ENCODE measurements at places on chromosomes 6 and 20.

GRCh38 chr6:61886608-61887259, 399.3 kb downstream of the KHDRBS2 start:
- DNase-seq, result no peak

- no peak for DNase-seq
These were observed 558 bp downstream of the LINC00237 start for GRCh38 chr20:21105429-21106170.

DNA sequence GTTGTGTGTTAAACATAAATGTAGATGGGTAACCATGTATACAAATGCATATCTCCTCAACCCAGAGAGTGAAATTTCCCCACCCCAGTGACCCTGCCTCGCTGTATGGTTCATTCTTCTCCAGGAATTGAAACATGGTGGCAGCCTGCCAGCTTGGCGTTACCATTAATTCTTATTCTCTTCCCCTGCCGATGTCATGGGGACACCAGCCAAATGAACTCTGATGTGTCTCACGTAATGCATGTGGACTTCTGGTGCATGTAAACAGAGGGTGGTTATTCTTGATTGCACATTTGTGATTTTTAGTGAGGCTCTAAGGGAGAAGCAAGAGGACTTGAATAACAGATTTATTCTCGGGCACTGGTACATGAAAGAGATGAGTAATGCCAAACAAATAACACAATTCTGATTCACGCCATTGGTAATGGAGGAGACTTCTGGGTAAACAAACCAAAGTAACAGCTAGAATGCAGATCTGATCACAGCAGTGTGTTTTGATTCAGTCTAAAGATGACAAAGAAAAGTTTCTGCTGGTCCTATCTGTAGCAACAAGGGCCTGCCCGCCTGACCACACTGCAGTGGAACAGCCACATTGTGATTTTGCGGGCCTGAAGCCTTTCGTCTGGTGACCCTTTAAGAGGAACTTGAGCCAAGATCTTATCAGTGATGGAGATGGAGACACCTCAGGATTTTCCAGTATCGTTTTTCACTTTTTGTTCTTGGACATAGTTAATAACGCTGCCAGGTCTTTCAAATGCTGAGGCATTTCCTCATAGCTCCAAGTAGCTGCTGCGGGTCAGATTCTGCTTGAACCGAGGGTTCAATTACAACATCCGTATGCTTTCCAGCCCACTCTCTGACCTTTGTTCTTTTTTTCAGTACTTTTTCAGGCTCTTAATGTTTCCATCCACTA, 171.8 kb upstream of the AKAP12 start:
- no peak for DNase-seq

- no peak for DNase-seq
These were observed 607.2 kb downstream of the QKI start for GRCh38 chr6:164021589-164022250.

DNA sequence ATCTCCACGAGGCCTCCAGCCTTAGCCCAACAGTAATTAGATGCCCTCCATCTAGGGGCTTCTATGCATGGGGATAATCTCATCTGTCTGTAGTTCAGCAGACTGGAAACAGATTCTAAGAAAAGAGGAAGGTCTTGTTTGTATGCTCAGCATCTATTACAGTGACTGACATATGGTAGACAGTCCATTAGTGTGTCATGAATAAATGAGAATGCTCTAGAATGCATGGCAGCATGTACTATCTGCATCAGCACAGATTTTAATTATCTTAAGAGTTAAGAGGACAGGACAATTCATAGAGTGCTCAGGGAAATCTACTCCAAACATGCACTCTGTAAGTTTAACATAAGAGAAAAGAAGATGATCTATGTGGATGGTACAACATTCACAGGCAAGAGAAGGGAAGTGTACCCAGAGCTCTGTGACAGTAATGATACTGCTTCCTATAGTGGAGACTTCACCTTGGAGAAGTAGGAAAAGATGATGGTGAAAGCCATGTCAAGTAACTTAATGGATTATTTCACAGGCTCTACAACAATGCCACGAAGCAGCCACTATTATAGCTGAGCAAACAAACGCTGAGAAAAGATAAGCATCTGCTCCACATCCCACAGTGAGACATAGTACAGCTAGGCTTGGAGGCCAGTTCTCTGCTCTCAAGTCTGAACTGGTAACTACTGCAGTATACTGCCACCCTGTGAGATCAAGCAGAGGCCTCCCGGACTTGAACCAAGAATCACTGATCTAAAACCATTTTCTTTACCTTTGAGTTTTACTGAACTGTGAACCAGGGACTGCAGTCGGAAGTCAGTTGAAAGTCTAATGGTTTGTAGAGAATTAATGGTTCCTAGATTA, 309.2 kb upstream of the SPTLC3 start:
- no peak for DNase-seq

GRCh38 chr6:46217671-46218131, 46.9 kb upstream of the ENPP5 start:
- no peak for DNase-seq

DNA sequence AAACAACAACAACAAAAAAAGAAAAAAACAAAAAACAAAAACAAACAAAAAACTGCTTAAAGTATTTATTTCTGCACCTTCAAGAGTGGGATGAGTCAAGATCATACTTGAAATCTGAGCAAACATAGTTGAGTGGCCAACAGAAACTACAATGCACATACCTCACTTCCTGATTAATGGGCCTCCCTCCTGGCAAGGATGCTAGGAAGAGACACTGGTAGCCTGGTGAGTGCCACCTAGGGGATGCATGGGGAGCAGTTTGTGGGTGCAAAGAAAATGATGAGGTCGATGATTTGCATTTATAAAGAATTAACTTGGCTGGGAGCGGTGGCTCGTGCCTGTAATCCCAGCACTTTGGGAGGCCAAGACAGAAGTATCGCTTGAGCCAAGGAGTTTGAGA, 808.1 kb downstream of the MAFB start:
- no peak for DNase-seq

- no peak for DNase-seq
These were observed 106.8 kb downstream of the GJA10 start for GRCh38 chr6:90000864-90001731.

DNA sequence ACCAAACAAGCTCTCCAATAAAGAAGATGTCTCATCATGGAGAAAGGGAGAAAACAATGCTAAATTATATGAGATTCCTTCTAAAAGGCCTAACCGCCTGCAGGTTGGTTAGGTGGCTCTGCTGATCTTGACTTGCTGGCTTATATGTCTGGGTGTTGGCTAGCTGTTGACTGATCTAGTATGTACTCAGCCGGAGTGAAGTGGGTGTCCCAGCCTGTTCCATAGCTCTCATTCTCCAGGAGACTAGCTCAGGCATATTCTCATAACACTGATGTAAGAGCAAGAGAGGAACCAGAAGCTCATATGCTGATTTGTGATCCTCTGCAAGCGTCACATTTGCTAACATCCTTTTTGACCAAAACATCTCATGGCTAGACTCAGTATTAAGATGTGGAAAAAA, 473.0 kb downstream of the BMP2 start:
- no peak for DNase-seq

GRCh38 chr6:46989398-46989797, 52.7 kb downstream of the ADGRF1 start:
- DNase-seq, result no peak

DNA sequence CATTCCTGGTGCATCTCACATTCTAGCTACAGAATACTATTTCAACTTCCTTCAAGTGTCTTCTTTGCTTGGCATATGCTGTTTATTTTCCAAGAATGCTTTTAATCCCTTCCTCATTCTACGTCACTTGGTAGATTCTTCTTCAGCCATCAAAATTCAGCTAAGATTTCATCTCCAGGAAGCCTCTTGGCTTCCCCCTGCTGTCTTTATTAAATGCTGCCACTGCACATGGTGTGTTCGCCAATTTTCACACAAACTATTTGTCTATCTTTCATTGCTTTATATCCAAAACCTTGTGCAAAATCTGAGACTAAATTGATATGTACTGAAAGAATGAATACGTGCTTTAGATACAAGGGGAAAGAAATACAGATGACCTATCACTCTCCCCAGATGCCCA, 253.0 kb downstream of the RFPL4B start:
- no peak for DNase-seq

DNA sequence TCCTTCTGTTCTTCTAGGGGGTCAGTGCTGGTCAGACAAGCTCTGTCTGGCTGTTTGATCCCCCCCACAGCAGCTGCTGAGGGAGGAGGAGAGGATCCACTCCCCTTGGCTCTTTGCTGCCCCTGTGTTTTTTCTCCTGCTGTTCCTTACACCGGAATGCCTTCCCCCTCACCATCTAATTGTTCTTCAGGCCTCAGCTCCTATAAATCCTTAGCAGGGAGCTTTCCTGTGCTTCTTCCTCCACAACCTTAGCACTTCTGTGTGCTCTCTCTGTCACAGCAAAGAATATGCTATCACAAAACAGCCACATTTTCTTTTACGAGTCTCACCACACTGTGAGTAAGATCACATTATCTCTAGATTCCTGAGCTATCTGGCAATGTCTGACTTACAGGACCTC, 196.6 kb downstream of the OTOR start:
- DNase-seq, result no peak

GRCh38 chr6:45052325-45052724, 275.8 kb upstream of the RUNX2 start:
- no peak for DNase-seq

DNA sequence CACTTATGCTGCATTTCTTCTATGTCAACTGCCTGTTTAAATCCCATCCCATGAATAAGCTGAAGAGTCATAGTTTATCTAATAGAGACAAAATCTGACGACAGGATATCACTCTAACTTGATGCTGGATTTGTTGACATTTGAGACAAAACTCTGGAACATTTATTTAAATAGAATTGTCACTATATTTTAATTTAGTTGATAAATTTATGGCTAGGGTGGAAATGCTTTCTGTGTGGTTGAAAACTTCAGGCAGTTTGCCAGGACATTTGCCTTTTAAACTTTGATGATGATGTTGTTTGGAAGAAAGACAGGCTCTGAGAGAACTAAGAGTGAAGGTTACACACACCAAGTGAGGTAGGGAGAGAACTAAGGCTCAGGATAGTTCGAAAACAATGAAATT, 68.1 kb downstream of the GJA1 start:
- DNase-seq, result no peak

DNA sequence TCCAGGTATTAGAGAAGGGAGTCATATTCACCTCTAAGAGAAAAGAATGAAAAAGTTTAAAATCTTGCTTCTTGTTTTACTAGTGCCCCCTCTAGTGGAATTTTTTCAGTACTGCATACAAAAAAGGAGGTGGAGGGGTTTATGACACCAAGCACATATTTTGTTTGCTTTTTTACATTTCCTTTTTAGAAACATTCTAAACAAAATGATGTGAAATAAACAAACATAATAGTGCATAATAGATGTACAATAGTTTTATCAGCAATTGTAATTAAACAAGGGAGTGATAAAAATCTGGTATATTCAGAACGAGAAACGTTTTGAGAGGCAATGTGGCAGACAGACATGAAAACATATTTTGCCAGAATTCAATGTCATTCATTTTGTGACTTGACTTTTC, 111.0 kb upstream of the TFAP2D start:
- no peak for DNase-seq
